Right forelimb (tissue), 1 donor: ENCODE measurements at places on chromosomes 3 and 15.

DNA sequence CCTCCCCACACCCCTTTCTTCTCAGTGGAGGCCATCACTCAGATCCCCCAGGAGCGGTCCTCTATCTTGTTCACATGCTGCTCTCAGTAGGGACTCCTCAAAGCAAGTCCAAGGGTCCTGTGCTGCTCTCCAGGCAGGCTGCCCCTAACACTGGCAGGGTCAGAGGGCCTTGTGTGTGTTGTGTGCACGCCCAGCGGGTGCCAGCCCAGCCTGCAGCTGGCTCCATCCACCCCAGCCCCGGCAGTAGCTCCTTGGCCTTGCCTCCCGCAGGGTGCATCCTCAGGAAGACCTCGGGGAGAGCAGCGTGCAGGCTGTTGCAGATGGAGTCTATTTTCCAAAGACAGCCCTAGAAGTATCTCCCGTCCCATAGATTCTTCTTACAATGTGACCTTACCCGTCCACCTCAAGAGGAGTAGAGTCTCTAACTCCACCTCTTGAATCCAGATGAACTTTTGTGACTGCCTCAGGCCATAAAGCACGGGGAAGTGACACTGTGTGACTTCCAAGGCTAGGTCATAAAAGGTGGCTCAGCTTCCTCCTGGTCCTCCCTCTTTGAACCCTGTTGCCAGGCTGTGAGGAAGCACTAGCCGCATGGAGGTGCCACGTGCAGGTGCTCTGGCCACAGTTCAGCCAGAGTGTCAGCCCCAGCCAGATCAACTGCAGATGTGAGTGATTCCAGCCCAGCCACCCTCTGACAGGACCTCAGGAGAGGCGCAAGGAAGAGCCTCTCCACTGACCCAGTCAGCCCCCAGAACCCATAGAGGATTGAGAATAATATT is 531.6 kb downstream of the SHQ1 start:
- no peak for DNase-seq

GRCh38 chr3:45180051-45180450 is 33.9 kb upstream of the CDCP1 start:
- DNase-seq: no peak

DNA sequence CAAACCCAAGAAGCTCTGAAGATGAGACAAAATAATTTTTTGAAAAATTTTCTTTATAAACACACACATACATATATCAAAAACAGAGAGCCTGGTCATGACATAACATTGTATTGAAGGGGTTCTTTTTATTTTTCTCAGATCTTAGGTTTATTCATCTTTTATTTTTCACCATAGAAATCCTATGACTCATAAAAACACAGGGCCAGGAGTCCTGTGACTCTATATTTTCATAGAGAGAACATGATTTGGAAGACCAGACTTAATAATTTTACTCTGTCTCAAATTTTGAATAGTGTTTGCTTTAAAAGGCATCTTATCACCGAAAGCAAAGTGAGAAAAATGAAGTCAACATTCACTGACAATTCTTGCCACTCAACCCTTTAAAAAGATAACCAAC is 57.7 kb downstream of the SUCNR1 start:
- DNase-seq: no peak

GRCh38 chr15:46933332-46933731 is 784.0 kb upstream of the SEMA6D start:
- no peak for DNase-seq

GRCh38 chr3:33646406-33646805 is 71.6 kb downstream of the CLASP2 start:
- no peak for DNase-seq
